ENCODE measurements at places on chromosomes 2 and 18. TPM values are rescaled to one million over a fixed set of nuclear protein-coding genes. Genes with fewer than 3 reads are reported as not detected.

GRCh38 chr2:212066546-212066945 lies 472.1 kb downstream of the ERBB4 start:
- no peak for DNase-seq

GRCh38 chr2:164793529-164793928 lies 48.1 kb downstream of the COBLL1 start:
- no peak for DNase-seq

DNA sequence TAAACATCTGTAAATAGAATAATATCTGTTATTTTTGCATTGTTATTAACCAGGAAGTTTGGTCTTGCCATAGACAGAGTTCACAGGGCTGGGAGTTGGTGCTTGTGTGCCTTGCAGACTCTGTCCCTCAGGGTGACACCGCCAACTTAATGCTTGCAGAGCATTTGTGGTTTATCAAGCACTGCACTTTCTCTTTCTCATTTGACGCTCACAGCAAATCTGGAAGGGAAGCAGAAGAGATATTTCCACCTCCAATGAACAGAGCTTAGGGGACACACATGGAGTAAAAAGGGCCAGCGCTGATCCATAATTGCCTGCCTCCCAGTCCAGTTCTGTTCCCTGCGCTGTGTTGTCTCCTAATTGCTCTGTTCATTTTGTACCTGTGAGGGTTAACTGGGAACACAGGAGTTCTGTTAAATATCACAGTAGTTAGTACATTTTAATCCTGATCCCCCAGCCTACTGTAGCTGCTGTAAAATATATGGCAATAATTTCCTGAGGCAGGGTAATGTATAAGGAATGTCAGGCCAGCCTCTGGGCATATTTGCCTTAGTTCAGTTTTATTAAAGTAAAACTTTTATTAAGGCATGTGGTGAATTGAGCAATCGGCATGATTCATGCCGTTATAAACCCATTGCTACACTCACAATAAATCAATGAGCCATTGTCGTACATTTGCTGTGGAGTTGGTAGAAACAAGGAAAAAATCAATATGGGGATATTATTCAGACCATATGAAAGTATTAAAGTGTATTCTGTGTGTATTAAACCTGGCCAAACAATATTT lies 182.5 kb upstream of the OSR1 start:
- peak; percentile 84 for DNase-seq

DNA sequence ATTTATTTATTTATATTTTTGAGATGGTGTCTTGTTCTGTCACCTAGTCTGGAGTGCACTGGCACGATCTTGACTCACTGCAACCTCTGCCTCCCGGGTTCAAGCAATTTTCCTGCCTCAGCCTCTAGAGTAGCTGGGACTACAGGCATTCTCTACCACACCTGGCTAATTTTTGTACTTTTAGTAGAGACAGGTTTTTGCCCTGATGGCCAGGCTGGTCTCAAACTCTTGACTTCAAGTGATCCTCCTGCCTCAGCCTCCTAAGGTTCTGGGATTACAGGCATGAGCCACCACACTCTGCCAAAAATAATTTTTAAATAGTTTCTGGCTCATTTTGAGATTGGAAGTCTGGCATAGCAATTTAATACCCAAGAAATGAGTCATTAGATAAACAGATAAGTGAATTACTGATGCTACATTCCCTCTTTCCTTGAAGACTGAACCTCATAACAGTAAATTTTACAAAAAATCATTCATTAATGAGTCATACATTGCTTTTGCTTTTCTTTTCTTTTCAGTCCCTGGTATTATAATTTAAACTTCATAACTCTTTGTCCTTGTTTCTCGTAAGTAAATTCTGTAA lies 881.6 kb upstream of the PIK3C3 start:
- peak; percentile 38 for DNase-seq

DNA sequence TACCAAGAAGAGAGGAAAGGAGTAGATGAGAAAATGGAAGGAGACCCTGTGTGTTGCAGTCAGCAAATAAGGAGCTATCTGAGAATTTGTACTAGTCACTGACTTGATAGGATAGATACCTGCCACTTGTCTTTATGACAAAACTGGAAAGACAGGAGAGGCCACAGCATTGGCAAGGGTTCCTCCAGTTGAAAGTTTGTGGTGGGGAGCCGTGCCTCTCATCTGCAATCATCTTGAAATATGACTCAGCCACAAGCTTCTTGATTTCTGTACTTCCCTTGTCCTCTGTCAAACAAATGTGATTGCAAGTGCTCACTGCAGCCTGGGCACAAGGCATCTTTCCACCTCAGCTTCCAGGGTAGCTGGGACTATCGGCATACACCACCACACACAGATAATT lies 99.1 kb downstream of the GREB1L start:
- DNase-seq = peak; percentile 8

- DNase-seq = no peak
These were observed 194.2 kb downstream of the TXNL1 start for GRCh38 chr18:56444201-56444600.

GRCh38 chr18:26794230-26795101 lies 71.0 kb downstream of the AQP4 start:
- no peak for DNase-seq

GRCh38 chr2:134436706-134437105 lies 182.8 kb downstream of the MGAT5 start:
- no peak for DNase-seq

GRCh38 chr2:111161971-111162370 lies 41.3 kb downstream of the BCL2L11 start:
- no peak for DNase-seq

DNA sequence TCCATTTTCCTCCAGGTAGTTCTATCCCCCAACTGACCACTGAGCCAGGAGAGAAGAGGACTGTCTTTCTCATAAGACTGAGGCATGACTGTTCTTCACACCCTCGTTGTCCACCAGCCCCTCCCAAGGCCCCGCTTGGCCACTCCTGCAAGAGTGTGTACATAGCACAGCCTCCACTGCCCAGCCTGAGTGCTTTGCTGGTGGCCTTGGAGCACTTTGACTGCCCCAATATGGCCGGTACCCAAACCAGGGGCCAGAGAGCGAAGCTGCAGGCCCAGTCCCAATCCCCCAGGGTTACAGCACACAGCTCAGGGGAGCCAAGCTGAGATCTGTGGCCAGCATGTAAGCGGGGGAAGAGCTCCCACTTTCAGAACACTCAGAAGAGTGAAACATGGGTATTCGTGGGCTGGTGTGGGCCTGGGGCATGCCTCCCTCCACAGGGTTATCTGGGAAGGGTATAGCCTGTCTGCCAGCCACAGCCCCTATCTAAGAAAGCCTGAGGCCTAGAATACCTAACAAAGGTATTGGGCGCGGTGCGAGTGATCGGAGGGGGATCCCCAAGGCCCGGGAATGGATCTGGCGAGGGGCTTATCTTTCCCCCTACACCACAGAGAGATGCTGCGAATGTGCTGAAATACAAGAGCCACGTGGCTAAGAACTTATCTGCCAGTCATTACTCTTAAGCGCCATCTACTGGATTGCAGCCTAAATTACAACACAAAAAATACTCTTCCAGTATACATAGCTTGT lies 163.8 kb downstream of the WDPCP start:
- DNase-seq = peak; percentile 50

DNA sequence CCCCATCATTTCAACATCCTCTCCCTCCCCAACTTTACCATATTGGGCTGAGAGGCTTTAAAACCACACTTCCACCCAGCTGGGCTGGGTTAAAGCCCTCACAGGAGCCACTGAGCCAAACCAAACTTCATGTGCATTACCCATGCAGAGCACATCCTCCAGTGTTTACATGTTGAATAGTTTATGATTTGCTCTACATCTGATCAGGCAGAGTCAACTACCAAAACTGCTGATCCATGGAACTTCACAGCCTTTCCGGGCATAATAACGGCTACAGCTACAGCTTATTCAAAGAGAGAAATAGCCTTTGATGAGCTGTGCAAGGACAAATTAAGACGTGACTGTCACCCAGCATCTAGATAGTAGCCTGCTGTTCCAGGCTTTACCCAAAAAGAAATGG lies 39.0 kb downstream of the MAIP1 start:
- no peak for DNase-seq

GRCh38 chr2:156790343-156791037 lies 354.3 kb downstream of the GPD2 start:
- DNase-seq = no peak

- DNase-seq = no peak
These were observed 961 bp upstream of the SLC40A1 start for GRCh38 chr2:189581354-189582139.

DNA sequence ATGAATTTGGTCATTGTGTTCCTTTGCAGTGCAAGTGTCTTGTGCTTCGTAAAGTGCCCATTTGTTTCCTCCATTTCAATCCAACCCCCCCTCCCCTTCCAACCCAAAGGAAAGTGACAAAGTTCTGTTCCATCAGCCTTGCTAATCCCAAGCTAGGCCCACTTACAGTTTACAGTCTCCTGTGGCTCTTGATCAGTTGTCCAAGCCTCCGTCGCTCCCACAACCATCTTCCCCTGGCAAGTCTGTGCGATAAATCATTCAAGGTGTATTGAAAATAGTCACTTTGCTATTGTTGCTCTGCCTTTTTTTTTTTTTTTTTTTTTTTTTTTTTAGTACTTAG lies 6.5 kb downstream of the POU3F3 start:
- DNase-seq = no peak

- no peak for DNase-seq
These were observed 39.4 kb upstream of the BBS5 start for GRCh38 chr2:169439900-169440299.

- no peak for DNase-seq
These were observed 46.6 kb upstream of the AGAP1 start for GRCh38 chr2:235447210-235447609.

RGPD8 gene
- total RNA-seq = 3.4 TPM

GBX2 gene
- 0.24 TPM for total RNA-seq

FAM110C gene
- not detected for total RNA-seq

UGT1A5 gene
- not detected for total RNA-seq

LHCGR gene
- not detected for total RNA-seq

PASK gene
- total RNA-seq = 6.3 TPM

MRPL19 gene
- total RNA-seq = 51.1 TPM

POTEJ gene
- not detected for total RNA-seq

All from RPMI7951 (cell line).